ENCODE measurements at places on chromosomes 12 and 14.

GRCh38 chr14:34810028-34810427 is 65.1 kb downstream of the BAZ1A start:
- DNase-seq = no peak

GRCh38 chr14:68668028-68668427 is 124.8 kb downstream of the ZFP36L1 start:
- DNase-seq = no peak

DNA sequence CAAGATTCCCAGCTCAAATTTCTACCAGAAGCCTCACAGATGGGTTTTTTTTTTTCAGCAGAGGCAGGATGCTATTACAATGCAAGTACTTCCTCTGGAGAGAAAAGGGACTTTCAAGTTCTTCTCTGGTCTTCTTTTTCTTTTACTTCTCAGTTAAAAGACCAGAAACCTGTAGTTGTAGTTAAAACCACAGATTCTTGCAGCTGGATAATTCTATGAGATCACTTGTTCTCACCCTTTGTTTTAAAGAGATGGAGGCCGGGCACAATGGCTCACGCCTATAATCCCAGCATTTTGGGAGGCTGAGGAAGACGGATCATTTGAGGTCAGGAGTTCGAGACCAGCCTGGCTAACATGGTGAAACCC is 47.6 kb upstream of the OVCH1 start:
- DNase-seq = no peak

GRCh38 chr14:89401761-89402160 is 15.3 kb downstream of the FOXN3 start:
- no peak for DNase-seq

DNA sequence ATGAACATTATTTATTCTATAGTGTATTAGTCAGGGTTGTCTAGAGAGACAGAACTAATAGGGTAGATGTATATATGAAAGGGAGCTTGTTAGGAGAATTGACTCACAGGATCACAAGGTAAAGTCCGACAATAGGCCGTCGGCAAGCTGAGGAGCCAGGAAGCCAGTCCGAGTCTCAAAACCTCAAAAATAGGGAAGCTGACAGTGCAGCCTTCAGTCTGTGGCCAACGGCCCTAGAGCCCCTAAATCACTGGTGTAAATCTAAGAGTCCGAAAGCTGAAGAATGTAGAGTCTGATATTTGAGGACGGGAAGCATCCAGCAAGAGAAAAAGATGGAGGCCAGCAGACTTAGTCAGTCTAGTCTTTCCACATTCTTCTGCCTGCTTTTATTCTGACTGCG is 912.2 kb downstream of the FLRT2 start:
- no peak for DNase-seq

Data from amniotic epithelial cell (primary cell).